ENCODE measurements at places on chromosomes 2 and 18. TPM values are rescaled to one million over a fixed set of nuclear protein-coding genes. Genes with fewer than 3 reads are reported as not detected.
A peak's percentile ranks its signal among the peaks of the same experiment; 100 is the strongest.

- H3K4me3 ChIP-seq = no peak overlapping the region
- H3K27ac ChIP-seq = no peak overlapping the region
- DNase-seq = no peak
- no peaks in the 10 kb centered on the region for H3K27me3 ChIP-seq
- peaks cover 35% of the 10 kb centered on the region for H3K36me3 ChIP-seq
These were observed 147.9 kb upstream of the MYO3B start for GRCh38 chr2:170030040-170030439.

ARHGAP28 gene
- total RNA-seq = not detected

DNA sequence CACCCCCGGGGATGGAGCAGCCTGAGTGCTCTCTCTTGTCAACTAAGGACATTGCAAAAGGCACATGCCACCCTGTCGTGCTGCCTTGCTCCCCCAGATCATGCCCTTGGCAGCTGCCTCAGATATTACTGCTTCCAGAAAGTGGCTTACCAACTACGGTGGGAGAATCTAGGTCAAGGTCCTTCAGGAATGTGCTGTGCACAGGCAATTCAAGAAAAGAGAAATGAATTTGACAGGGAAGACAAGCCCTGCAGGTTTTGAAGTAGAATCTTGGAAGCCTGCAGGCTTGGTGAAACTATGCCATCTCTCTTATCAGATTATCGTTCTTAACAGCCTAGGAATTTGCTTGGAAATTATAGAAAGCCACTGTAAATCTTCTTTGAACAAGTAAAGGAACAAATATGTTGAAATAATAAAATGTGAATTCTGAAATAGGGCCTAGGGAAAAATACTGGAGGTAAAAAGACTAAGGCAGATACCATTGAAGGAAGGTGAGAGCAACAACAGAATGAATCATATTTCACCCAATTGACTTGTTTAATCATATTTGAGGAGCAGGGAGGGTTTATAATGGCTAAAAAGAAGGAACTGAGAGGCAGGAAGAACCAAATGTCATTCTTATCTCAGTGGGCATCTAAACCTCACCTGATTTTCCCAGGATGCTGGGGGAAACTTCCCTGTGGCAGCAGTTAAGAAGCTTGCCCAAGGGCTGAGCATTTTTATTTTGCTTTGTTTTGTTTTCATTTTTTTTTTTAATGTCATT is 94.0 kb upstream of the GLS start:
- H3K36me3 ChIP-seq = no peaks in the 10 kb centered on the region
- DNase-seq = no peak
- no peak overlapping the region for H3K27ac ChIP-seq
- no peaks in the 10 kb centered on the region for H3K27me3 ChIP-seq
- no peaks in the 10 kb centered on the region for H3K4me1 ChIP-seq

GALNT3 gene
- total RNA-seq = 14.4 TPM

GRCh38 chr2:160278101-160278878 is 78.2 kb upstream of the ITGB6 start:
- DNase-seq = no peak
- H3K4me1 ChIP-seq = no peaks in the 10 kb centered on the region
- H3K27ac ChIP-seq = no peak overlapping the region
- H3K27me3 ChIP-seq = no peaks in the 10 kb centered on the region

PCARE gene
- total RNA-seq = not detected

FOXI3 gene
- total RNA-seq = not detected

GRCh38 chr2:12731701-12732280 is 15.1 kb downstream of the TRIB2 start:
- peaks cover 72% of the 10 kb centered on the region for H3K4me1 ChIP-seq
- peaks cover 64% of the 10 kb centered on the region for H3K36me3 ChIP-seq
- no peak for DNase-seq
- no peak overlapping the region for H3K4me3 ChIP-seq

GRCh38 chr2:107376909-107377308 is 449.8 kb upstream of the RGPD4 start:
- H3K4me3 ChIP-seq = no peak overlapping the region
- no peaks in the 10 kb centered on the region for H3K27me3 ChIP-seq
- H3K4me1 ChIP-seq = no peaks in the 10 kb centered on the region
- no peak overlapping the region for H3K27ac ChIP-seq
- DNase-seq = no peak

DNA sequence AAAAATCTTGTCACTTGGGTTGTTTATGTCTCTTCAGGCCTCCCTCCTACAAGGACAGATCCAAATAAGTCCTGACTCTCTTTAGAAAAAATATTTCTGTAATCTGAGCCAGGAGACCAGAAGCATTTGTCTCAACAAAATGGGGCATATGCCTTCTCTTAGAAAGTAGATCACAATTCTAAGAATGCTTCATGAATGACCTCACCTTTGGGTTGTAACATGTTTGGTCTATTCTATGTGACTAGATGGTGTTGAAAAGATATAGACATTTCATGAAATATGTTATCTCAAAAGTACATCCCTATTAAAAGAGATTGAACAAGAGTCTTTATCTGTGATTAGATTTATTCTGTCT is 159.0 kb upstream of the SETBP1 start:
- no peaks in the 10 kb centered on the region for H3K36me3 ChIP-seq
- H3K27me3 ChIP-seq = no peaks in the 10 kb centered on the region
- no peak for DNase-seq
- H3K4me3 ChIP-seq = no peak overlapping the region
- H3K4me1 ChIP-seq = peaks cover 13% of the 10 kb centered on the region

DNA sequence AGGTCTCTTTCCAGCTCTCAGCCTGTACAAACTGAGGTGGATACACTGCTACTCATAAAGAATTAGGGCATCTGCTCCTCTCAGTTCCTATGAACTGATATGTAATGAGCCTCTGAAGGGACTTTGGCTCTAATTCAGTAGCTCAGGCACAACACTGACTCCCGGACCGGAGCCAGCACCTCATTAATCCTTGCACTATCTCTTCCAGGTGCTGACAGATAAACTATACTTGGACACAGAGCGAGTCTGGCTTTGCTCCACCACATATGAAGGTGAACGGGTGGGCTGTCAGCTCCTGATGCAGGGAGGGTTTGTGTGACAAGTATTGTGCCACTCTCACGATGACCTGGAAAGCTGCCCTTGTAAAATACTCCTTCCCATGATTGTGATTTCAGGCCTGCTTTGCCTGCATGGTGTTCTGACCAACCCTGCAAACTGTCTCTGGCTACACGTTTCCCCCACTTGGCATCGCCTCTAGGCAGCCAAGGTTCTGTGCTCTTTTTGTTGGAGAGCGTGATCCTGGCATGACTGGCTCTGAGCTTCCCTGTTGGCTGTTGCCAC is 111.6 kb upstream of the LMAN1 start:
- no peaks in the 10 kb centered on the region for H3K36me3 ChIP-seq
- no peak overlapping the region for H3K27ac ChIP-seq
- peaks cover 14% of the 10 kb centered on the region for H3K27me3 ChIP-seq
- no peak for DNase-seq
- no peaks in the 10 kb centered on the region for H3K4me1 ChIP-seq

DNA sequence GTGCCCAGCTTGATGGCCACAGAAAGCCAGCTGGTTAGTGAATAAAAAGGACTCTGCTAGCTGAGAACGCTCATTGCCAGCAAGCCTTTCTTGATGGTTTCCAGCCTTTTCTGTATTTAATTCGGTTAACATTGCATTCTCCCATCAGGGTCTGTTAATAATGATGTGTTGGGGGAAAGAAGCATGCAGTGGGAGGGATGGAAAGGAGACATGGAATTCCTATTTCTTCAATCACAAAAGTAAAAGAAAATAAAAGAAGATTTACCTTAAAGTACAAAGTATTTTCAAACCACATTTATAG is 141.9 kb upstream of the RBBP8 start:
- no peak for DNase-seq
- no peaks in the 10 kb centered on the region for H3K36me3 ChIP-seq
- peaks cover 29% of the 10 kb centered on the region for H3K4me1 ChIP-seq
- H3K27ac ChIP-seq = no peak overlapping the region
- H3K27me3 ChIP-seq = no peaks in the 10 kb centered on the region
- H3K4me3 ChIP-seq = no peak overlapping the region

DNA sequence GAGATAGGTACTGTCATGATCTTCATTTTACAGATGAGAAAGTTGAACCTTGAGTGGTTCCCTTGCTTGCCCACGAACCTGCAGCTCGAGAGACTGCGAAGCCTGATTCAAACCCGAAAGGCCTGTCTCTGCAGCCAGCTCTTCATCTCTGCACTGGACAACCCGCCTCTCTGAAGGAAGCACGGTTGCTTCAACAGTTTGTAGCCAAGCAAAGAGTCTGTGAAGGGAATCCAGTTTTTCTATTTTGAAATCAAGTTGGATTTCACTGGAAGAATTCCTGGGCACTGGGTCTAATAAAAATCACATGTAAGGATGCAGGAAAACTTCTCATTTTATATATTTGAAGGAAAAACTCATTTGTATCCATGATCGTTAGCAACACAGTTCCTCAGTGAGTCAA is 21.3 kb upstream of the ICOS start:
- peaks cover 4% of the 10 kb centered on the region for H3K4me1 ChIP-seq
- H3K36me3 ChIP-seq = no peaks in the 10 kb centered on the region
- no peak overlapping the region for H3K27ac ChIP-seq
- DNase-seq = no peak

DNA sequence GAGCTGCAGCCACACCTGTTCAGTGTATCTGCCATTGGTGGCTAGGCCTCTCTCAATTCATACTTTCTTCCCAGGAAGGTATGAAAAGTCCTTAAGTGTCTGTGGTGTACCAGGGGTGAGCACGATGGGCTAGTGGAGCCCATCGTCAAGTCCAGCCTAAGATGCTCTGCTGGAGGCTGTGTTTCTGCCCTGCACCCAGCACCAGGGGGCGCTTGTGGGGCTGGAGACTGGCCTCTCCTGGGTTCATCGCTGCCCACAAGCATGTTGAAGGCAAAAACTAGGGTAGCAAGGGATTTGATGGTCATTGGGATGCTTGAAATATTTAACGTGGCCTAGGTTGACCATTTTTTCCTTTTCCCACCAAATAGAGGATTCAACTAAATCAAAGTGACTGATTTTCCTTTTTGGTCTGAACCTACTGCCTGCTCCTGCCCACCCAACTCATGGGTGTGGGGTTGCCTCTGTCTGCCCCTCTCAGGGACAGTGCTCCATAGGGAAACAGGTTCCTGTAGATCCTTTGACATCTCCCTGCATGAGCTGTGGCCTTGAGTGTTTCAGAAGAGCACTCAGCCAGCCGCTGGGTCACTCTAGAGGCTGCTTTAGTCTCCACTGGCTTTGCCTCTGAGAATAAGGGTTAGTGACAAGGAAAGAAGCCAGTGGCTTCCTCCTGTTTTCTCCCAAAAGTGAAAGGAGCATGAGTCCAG is 59.0 kb downstream of the TPGS2 start:
- no peak overlapping the region for H3K27ac ChIP-seq
- H3K36me3 ChIP-seq = no peaks in the 10 kb centered on the region
- no peak for DNase-seq

DNA sequence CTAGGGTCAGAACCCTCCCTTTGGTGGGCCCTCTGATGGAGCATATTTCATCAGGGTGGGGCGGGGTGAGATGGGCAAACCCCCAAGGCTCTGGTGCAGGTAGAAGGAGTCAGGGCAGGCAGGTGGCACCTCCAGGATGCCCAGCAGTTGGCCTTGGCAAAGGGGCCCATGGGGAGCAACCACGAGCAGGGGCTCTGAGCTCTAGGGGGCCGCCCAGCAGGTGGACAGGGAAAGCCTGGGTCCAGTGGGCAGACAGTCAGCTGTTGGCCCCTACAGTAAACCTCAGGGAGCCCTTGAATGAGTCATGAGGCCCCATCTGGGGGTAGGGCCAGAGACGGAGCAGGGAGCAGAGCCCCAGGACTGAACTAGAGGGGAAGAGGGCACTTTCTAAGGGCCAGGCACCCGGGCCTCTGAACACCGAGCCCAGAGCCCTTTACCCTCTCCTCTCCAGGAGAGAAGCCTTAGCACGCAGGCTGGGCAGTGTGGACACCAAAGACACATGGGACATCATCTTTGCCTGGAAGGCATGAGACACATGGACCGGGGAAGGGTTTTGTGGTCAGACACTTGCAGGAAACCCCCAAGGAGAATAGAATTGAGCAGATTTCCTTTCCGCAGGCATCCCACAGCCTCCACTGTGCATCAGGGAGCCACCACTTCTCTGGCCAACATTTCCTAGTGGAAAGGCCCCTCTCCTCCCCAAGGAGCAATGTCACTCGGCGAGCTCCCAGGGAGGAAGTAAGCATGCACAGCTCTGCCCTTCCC is 257.3 kb downstream of the GLI2 start:
- no peaks in the 10 kb centered on the region for H3K36me3 ChIP-seq
- no peak overlapping the region for H3K27ac ChIP-seq
- DNase-seq = no peak
- no peaks in the 10 kb centered on the region for H3K27me3 ChIP-seq
- no peak overlapping the region for H3K4me3 ChIP-seq

DNA sequence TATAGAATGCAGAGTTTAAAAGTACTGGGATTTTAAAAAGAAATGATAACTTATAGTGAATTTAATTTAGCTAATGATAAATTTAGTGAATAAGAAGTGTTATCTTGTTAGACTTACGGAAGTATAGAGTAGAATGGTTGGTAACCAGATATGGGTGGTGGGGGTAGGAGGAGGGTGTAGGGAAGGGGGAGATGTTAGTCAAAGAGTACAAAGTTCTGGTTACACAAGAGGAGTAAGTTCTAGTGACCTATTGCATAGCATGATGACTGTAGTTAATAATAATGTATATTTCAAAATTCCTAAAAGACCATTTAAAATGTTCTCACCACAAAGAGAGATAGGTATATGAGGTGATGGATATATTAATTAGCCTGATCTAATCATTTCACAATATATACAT is 184.8 kb upstream of the STON1 start:
- H3K27ac ChIP-seq = no peak overlapping the region
- no peak overlapping the region for H3K4me3 ChIP-seq
- H3K36me3 ChIP-seq = peaks cover 37% of the 10 kb centered on the region

DNA sequence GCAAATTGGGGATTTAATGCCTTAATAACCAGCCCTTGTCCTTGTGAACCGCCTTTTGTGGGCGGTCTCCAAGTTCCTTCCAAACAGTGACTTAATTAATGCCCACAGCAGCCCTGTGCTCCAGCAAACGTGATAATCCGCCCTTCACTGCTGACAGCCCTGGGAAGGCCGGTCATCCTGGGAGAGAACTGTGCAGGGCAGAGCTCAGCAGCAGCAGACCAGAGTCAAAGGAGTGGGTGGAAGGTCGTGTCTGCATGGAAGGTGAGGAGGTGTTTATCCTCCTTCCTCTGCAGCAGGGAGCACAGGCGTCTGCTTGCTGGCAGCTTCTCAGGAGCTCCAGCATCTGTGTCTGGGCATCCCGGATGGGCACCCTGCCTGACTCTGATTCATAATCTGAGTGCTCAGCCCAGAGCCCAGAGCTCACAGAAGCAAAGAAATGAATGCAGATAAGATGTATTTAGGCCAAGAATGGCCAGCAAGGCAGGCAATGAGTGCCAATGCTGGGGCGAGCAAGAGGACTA is 270.0 kb upstream of the PXDN start:
- no peak overlapping the region for H3K27ac ChIP-seq
- no peak overlapping the region for H3K4me3 ChIP-seq

- no peak for DNase-seq
- no peak overlapping the region for H3K27ac ChIP-seq
- H3K4me1 ChIP-seq = peaks cover 14% of the 10 kb centered on the region
- H3K27me3 ChIP-seq = peaks cover 45% of the 10 kb centered on the region
- H3K36me3 ChIP-seq = no peaks in the 10 kb centered on the region
These were observed 49.9 kb upstream of the TMEM18 start for GRCh38 chr2:727071-727470.

ABCB11 gene
- total RNA-seq = not detected

GRCh38 chr18:74597034-74597661 is 522 bp upstream of the ZNF407 start:
- DNase-seq = peak; percentile 71
- peak overlapping the region; percentile 98 for H3K27ac ChIP-seq
- H3K4me3 ChIP-seq = peak overlapping the region; percentile 96
- H3K4me1 ChIP-seq = peaks cover 50% of the 10 kb centered on the region
- no peaks in the 10 kb centered on the region for H3K27me3 ChIP-seq

DUSP19 gene
- 0.49 TPM for total RNA-seq

Measured in activated B cell treated with CpG ODN at 0.5 μM for 24 hours (primary cell).